AG09309 (cell line): ENCODE measurements at places on chromosomes 13 and 19.

GRCh38 chr13:94318418-94318817 is 161.1 kb downstream of the DCT start:
- no peak for DNase-seq

GRCh38 chr19:54252243-54252642 is 4.8 kb downstream of the LILRB5 start:
- DNase-seq = no peak

GRCh38 chr13:99459099-99459850 is 42.0 kb upstream of the TM9SF2 start:
- DNase-seq = no peak

GRCh38 chr19:41932259-41932719 is 4.0 kb upstream of the ERFL start:
- no peak for DNase-seq

DNA sequence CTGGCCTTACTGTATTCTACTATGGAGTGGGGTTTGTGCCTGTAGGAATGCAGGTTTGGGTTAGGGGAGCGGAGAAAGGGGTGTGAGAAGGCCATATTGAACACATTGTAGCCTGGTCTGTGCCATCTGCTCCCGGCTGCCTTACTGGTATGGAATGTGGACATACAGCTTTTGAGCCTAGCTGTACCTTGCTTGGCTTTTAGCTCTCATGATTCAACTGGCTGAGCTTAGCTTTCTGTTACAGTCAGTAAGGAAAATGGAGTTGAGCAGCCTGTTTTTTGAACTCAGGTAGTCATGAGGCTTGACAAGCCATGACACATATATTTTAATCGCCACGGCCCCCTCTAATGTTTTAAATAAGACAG is 41.6 kb downstream of the ARHGAP35 start:
- no peak for DNase-seq

DNA sequence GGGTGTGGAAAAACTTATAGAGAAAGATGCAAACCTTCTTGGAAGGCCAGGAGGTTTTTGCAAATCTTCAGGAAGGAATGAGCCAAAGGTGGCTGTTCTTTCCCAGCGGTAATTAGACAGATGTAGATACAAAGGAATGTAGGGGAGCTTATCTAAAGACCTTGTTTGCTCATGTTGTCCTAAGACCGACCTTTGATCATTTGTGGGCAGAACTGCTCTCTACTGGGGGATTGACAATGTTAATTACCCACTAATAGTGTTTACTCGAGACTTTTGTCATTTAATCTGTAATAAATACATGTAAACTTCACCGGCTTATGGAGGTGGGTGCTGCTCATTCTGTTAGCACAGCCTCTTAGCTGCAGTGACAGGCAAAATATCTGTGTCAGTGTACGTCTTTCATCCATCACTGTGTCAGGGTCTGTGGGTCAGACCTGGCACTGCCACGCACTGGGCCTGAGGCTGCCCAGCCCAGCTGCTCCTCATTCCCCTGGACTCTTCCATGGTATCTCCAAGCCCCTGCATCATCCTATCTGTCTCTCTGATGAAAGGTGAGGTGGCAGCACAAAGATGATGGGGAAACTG is 68.3 kb downstream of the ZNF431 start:
- DNase-seq = no peak

DNA sequence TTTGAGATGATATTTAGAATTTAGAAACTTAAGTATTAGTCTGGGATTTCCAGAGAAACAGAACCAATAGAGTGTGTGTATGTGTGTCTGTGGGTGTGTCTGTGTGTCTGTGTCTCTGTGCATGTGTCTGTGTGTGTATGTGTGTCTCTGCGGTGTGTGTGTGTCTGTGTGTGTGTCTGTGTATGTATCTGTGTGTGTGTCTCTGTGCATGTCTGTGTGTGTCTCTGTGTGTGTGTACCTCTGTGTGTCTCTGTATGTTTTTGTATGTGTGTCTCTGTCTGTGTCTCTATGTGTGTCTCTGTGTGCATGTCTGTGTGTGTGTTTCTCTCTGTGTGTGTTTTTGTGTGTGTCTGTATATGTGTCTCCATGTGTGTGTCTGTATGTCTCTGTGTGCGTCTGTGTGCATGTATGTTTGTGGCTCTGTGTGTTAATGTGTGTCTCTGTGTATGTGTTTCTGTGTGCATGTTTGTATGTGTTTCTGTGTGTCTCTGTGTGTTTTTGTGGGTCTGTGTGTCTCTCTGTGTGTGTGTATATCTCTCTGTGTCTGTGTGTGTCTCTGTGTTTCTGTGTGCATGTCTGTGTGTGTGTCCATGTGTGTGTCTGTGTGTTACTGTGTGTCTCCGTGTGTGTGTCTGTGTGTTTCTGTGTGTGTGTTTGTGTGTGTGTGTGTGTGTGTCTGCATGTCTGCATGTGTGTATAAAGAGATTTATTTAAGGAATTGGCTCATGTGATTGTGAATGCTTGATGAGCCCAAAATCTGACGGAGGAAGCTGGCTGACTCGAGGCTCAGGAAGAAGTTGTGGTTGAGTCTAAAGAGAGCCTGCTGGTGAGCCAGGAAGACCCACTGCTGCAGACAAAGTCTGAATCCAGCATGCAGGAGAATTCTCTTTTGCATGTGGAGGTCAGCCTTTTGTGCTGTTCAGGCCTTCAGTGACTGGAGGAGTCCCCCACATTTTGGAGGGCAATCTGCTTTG is 22.2 kb downstream of the GPR42 start:
- DNase-seq = no peak

- DNase-seq = no peak
Observed at GRCh38 chr19:4052114-4052992, 14.3 kb downstream of the ZBTB7A start.

GRCh38 chr13:89465366-89465765 is 1794.2 kb downstream of the SLITRK5 start:
- no peak for DNase-seq

- no peak for DNase-seq
Observed at GRCh38 chr13:94143624-94144350, 335.7 kb downstream of the DCT start.
